ENCODE measurements at places on chromosomes 11 and 22. TPM values are rescaled to one million over a fixed set of nuclear protein-coding genes. Genes with fewer than 3 reads are reported as not detected.

DNA sequence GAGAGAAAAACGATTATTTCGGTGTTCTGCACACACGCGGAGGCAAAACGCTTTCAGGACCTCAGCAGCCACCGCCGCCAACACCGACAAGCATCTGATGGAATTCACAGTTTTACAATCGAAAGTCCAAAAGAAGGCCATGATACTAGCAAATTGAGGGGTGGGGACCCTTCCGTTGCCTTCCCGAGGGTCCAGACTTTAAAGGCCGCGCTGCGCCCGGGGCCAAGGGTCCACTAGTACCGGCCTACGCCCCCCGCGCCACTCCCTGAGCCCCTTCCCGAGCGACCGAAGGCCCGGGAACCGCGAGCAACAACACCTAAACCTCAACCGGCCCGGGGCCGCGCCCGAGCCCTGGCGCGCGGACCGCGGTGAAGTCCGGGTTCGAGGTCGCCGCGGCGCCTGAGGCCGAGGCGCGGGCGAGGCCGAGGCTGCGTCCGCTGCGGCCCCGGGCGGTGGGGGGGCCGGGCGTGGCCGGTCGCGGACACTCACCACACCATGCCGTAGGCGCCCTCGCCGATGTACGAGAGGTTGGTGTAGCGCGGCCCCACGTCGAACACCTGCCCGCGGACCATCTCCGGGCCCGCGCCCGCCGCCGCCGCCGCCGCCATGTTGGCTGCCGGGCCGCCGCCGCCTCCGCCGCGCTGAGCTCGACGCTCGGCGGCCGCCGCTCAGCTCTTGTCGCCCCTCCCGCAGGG is 465 bp downstream of the MAPK1 start:
- DNase-seq: no peak

DNA sequence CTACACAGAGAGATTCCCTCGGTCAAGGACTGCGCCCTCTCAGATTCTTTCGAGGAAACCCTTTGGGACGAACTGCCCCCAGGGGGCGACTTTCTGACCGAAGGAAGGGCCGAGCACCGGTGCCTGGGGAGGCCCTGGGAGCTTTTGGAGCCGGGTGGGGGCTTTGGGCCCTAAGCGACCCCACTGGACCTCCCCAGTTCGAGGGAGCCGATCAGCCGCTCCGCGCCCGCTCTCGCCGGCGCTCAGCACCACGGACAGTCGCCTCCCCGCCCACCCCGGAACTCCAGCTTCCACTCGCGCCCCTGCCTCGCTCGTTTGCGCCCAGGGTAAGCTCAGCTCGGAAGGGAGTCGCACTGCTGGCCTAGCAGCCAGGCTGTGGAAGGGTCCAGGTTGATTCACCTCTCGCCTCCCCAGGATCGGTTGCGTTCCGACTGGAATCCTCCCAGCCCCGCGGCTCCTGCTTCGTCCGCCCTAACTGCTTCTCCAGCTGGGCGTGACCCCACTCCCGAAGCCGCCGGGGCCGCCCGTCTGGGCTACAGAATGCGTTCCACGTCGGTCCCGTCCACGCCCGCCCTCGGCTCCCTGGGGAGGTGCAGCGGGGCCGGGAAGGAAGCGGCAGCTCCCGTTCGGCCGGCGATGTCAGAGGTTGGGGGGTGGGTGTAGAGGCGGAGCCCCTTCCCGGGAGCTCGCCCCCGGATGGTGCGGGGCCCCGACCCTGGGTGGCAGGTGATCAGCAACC is 428 bp downstream of the SCN3B start:
- peak; percentile 51 for DNase-seq

GRCh38 chr22:39457198-39457555 is 365 bp downstream of the MGAT3 start:
- DNase-seq: no peak

- no peak for DNase-seq
These were observed 11.4 kb downstream of the KCNJ5 start for GRCh38 chr11:128902515-128903066.

GRCh38 chr11:34351687-34352469 is 5.9 kb downstream of the ABTB2 start:
- no peak for DNase-seq

DNA sequence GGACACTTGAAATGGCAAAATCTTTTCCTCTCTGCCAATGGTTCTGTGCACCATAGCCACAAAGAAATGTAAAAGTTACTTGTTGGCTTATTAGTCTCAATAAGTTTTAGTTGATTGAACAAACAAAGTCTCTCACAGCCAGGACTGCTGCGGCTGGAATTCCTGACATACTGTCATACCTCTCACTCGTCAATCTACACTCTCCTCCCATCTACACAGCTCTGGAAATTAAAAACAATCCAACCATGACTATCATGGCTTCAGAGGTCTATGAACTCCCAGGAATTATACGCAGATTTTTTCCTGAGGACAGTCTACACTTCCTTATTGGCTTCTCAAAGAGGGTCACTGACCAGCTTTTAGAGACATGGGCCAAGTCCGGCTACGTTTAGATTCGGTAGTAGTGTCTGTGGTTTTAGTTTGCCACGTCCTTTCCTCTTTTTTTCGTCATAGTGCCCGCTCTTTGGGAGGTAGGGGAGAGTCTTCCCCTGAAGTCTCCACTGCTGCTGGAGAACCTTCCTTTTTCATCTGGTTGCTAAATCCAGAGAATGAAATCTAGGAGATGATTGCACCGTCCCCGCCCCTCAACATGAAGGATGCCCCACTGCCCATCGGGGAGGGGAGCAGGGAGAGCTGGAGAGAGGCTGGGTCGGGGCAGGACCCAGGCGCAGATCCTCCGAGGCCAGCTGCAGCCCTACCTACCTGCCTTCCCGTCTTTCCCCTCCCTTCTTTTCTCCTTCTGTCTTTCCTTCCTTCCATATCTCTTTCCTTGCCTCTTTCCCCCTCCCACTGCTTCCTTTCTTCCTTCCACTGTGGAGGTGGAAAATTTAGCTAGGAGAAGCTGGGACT is 1.0 kb upstream of the PLEKHB1 start:
- DNase-seq: no peak

GRCh38 chr11:71385091-71385490 is 63.1 kb downstream of the DHCR7 start:
- DNase-seq: no peak

GRCh38 chr11:38332046-38332445 is 1734.0 kb upstream of the RAG2 start:
- no peak for DNase-seq

DNA sequence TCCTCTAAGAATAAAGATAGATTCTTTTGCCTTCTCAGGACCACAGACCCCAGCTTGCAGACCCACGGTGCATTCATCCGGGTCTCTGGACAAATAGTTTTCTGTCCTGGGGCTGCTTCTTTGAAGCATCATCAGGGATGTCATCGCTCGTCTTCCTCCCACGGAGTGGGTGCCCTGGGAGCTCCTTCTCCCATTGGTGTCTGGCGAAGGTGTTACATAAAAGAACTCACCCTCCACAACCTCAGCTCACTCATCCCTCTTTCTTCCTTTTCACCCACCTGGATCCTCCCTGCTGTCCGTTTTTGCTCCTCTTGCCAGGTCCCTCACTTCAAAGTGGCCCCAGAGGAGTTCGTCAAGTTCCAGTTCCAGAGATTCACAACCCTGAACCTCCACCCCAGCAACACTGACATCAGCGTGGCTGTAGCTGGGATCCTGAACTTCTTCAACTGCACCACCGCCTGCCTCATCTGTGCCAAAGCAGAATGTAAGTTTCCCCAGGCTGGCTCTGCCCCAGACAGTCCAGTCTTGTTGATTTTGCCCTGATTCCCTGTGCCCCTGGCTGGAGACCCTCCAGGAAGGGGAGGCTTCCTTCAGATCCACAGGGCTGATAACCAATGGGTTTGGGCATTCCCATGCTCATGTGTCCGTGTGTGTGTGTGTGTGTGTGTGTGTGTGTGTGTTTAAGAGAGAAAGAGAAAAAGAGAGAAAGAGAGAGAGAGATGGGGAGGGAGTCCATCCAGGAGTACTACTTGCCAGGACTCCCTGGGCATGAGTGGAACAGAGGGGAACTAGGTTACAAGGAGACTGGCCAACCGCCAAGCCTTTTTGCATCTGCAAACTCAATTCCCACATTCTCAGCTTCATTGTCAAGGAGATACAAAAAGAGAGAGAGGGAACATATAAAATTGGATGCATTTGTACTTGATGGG is 204.2 kb upstream of the TBCEL start:
- DNase-seq: no peak

DNA sequence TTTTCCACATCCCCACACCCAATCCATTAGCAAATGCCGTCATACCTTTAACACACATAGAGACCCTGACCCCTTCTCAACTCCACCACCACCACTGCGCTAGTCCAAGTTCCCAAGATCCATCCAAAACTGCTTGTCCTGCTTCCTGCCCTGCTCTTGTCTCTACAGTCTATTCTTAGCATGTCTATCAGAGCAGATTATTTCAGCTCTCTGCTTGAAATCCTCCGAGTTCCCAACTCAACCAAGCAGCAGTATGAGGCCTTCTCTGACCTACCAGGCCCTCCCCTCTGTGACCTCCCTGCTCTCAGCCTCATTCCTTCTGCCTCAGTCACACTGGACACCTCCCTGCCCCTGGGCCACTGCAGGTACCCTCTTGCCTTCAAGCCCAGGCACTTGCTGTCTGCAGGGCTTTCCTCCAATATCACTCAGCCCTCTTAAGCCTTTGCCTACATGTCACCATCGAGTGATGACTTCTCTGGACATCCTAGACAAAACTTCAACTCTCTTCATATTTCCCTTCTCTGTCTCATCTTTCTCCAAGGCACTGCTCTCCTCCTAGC is 134.6 kb downstream of the SPATA19 start:
- DNase-seq: no peak

The MFNG gene
- under 0.01 TPM for total RNA-seq

The ZNRF3 gene
- 1.7 TPM for total RNA-seq

The CENPM gene
- total RNA-seq: 14.2 TPM

Data from fibroblast of villous mesenchyme (primary cell).